ENCODE measurements at places on chromosomes 6 and 20. TPM values are rescaled to one million over a fixed set of nuclear protein-coding genes. Genes with fewer than 3 reads are reported as not detected.

OR12D3 gene
- not detected for total RNA-seq

CTCFL gene
- not detected for total RNA-seq

ANKRD66 gene
- total RNA-seq = not detected

GRM4 gene
- total RNA-seq = under 0.01 TPM

IPCEF1 gene
- 0.47 TPM for total RNA-seq

KIF13A gene
- 56.8 TPM for total RNA-seq

LGSN gene
- not detected for total RNA-seq

FAM210B gene
- total RNA-seq = 40.0 TPM

POPDC3 gene
- total RNA-seq = 4.9 TPM

HLA-A gene
- 288 TPM for total RNA-seq

BNIP5 gene
- under 0.01 TPM for total RNA-seq

EFCAB8 gene
- under 0.01 TPM for total RNA-seq

GSTA3 gene
- total RNA-seq = 0.17 TPM

SIRPG gene
- total RNA-seq = not detected

SAPCD1 gene
- total RNA-seq = 1.3 TPM

LY6G6F gene
- total RNA-seq = not detected

Measured in bronchial smooth muscle cell (primary cell).